Activated CD8-positive, alpha-beta memory T cell treated with anti-CD3 and anti-CD28 coated beads, Interleukin-2, amount 10 ng/mL, durations not matched to agents 7 days and 5 days (primary cell): ENCODE measurements at places on chromosomes 3 and 15. TPM values are rescaled to one million over a fixed set of nuclear protein-coding genes. Genes with fewer than 3 reads are reported as not detected.

Gene SOX14
- not detected for total RNA-seq

Gene GALNT15
- total RNA-seq, result not detected

Gene SLC22A13
- total RNA-seq, result 0.47 TPM

Gene ZWILCH
- 44.6 TPM for total RNA-seq

Gene GP9
- not detected for total RNA-seq

Gene NR2F2
- total RNA-seq, result not detected

Gene LPCAT4
- 126 TPM for total RNA-seq

Gene ACSBG1
- total RNA-seq, result not detected

Gene RYR3
- total RNA-seq, result not detected

Gene TRPM1
- total RNA-seq, result 0.06 TPM

Gene PFN2
- 1.1 TPM for total RNA-seq

Gene ZNF774
- 1.6 TPM for total RNA-seq

Gene PARP15
- 36.1 TPM for total RNA-seq

Gene ACTRT3
- 0.76 TPM for total RNA-seq

Gene CMTM8
- total RNA-seq, result 4.0 TPM

Gene GUCA1C
- not detected for total RNA-seq
